OCI-LY7 (cell line): ENCODE measurements at places on chromosomes 6 and 20.

DNA sequence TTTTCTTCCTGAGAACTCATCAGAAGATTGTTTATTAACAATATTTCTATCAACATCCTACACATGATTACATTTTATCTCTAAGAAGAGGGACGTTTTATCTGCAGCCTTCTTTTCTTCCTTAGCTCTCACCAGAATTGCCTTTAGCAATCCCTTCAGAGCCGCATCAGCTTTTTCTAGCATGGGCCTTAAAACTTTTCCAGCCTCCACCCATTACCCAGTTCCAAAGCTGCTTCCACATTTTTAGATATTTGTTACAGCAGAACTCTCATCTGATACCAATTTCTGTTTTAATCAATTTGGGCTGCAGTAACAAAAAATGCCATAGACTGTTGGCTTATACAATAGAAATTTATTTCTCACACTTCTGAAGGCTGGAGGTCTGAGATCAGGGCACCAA is 281.5 kb downstream of the THBS2 start:
- no peak for DNase-seq

DNA sequence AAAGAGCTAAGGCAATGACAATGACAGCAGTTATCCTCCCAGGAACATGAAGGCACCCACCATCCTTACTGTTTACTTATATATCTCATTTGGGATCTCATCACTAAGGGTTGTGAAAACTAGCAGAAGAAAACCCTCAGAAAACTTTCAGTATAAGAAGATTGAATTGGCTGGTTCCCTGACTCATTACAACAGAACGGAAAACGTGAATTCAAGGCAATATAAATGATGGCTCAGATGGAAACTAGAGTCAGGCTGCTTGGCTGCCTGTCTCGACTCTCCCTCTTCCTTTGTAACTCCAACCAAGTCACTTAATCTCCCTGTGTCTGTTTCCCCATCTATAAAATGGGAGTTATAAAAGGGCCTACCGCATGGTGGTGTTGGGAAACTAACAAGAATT is 387.1 kb upstream of the JARID2 start:
- DNase-seq: no peak

- no peak for DNase-seq
These were observed 7.4 kb downstream of the ADRM1 start for GRCh38 chr20:62309947-62310756.

- no peak for DNase-seq
These were observed 659.0 kb downstream of the EPM2A start for GRCh38 chr6:145076115-145076841.
